ENCODE measurements at places on chromosomes 1 and 21.
A peak's percentile ranks its signal among the peaks of the same experiment; 100 is the strongest.

GRCh38 chr1:228273720-228274451 lies 66.0 kb downstream of the OBSCN start:
- DNase-seq: no peak

DNA sequence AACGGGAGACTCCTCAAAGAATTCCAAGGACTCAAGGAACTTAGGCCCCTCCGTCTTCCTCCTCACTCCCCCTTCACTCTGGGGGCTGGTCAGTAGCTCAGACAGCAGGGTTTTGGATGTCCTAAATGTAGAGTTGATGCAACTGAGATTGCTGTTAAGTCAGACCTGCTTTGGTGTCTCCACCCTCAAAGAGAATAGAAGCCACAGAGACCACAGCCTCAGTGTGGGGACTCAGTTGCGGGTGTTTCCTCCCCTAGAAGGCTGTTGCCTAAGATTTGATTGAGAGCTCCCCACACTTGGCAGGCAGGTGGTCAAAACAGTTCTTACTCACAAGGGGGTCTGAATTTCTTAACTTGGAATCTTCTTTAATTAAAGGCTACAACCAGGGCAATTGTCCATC lies 7.6 kb downstream of the MAN1C1 start:
- peak; percentile 67 for DNase-seq

DNA sequence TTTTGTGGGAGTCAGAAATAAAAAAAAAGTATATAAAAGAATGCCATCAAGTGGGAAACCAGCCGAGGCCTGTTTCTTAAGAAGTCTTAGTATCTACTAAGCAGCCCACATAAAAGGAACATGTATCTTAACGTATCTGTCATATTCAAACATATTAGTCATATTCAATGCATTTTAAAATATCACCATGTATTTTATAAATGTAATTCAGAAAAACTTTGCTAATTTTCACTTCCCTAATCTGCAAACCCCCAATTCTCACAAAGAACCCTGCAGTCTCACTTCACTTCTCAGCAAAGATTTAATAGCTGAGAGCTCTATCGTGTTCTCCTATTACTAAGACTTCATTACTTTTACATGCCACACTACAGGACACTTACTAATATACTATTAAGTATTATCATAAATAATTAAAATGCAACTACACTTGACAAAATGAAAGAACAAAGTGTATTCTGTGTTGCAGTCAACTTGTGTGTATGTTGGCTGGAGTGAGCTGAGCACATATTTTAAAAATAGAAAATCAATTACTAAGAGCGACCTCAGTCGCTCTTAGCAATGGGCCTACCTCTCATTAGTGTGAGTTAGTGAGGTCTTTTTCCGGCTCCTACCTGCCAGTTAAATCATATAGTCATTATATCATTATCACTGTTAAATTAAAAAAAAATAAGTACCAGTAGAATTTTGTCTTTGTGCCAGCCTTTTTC lies 484.3 kb downstream of the LMO4 start:
- DNase-seq: no peak

DNA sequence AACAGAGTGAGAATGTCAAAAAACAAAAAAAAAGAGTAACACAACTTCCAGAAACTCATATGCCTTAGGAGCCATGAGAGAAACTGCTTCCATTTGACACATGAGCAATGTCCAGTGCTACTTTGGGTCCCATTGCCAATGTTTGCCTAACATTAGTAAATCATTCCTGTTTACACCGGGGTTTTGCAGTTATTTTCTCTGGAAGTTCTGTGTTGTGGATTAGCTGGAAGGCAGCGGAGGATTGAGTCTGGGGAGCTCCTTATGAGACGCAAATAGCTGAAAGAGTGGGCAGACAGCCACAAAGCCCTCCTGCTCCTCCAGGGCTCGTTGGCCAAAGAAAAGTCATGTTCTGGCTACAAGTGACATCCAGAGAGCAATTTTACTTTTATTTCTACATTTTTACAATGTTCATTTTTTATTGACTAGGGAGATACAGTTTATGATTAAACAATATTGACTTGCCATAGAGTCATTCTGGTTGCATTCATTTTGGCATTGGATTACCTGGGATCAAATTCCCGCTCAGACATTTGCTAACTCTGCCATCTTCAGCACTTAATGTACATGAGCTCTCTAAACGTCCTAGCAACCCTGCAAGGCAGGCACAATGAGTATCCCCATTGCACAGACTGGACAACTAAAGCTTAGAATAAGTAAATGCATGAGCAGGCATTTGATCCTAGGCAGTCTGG lies 66.4 kb upstream of the GALNT2 start:
- no peak for DNase-seq

GRCh38 chr1:184622136-184622823 lies 132.4 kb downstream of the EDEM3 start:
- DNase-seq: no peak

DNA sequence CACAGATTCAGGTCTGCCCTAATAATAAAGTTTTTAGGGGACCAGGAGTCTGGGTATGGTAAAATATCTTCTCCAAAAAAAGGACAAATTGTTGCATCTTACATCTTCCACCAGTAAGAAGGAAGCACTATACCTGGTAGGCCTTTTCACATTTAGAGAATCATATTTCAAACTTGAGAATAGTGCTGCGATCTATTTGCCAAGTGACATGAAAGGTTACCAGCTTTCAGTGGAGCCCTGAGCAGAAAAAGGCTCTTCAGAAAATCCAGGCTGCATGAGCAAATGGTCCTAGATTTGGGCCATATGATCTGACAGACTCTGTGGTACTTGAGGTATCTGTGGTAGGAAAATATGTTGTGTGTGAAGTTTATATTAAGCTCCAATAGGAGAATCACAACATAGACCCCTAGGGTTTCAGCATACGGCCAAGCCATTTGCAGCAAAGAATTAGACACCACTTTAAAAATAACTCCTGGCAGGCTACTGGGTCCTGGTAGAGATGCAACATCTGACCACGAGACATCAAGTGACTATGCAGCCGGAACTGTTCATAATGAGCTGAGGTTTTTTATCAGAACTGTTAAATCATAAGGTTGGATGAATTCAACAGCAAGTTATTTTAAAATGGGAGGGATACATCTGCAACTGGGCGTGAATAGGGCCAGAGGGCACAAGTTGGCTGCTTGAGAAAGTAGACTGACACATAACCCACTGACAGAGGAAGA lies 38.6 kb upstream of the CCDC190 start:
- no peak for DNase-seq

DNA sequence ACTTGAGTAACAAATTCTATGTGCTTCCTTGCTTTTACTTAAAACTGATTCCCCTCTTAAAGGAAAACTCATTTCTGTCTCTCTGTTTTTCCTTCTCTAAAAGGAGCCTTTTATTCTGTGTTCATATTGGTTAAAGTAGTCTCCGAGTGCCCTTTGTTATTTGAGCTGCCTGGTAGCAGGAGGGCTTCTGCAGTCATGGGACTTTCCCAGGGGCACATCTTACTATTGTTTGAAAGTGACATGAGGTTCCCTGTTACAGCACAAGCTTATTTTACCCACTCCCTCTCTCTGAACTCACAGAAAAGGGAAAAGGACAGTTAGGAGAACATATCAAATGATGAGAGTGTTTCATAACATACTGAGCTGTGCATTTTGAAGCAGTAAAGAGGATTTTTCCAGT lies 58.1 kb upstream of the ANGPTL1 start:
- no peak for DNase-seq

DNA sequence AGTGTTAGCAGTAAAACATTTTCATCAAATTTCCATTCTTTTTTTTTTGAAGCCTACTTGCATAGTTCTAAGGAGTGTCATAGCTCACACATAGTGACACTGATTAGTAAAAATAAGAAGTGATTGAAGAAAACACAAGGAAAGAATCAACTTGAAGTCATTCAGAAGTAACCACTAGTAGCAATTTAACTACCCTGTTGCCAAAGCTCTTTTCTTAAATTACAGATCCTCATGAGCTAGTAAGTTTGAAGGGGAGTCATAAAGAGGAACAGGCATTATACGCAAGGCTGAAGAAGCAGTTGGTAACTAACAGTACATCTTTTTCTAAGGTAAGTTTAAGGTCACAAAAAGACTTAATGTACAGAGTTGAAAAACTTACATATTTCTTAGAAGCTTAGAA lies 332.2 kb downstream of the CHRM3 start:
- DNase-seq: no peak

GRCh38 chr1:103074224-103074623 lies 34.1 kb downstream of the COL11A1 start:
- no peak for DNase-seq

DNA sequence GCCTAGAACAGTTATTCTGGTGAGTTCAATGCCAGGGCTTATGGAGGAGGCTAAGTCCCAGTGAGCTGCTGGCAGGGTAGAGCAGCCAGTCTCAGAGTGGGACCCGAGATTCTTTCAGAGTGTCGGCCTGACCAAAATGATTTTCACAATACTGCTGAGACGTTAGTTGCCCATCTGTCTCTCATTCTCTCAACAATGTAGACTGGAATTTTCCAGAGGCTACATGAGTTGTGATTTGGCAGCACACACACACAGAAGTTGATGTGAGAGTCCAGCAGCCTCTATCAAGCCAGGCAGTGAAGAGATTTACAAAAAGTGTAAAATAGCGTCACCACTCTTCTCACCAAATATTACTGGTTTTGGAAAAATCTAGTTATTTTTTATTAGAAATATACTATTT lies 21.7 kb downstream of the CACNA1S start:
- DNase-seq: no peak

DNA sequence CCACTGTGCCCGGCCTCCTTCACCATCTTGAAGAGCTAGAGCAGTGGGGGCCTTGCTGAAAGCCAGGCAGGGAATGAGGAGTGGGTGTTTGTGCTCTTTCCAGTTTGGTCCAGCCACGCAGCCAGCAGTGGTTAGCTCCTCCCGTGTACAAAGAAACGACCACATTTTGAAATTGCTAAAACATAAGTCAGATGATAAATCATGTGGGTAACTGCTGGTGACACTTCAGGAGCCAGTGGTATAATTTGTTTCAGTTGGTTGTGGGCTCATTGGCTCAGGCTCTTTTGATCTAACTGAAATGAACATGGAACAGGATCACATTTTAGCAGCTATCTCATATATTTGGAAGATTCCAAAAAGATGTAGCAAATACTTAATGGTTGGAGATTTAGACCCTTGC lies 87.6 kb downstream of the MTR start:
- no peak for DNase-seq

GRCh38 chr1:243507001-243507671 lies 251.3 kb downstream of the SDCCAG8 start:
- DNase-seq: no peak

DNA sequence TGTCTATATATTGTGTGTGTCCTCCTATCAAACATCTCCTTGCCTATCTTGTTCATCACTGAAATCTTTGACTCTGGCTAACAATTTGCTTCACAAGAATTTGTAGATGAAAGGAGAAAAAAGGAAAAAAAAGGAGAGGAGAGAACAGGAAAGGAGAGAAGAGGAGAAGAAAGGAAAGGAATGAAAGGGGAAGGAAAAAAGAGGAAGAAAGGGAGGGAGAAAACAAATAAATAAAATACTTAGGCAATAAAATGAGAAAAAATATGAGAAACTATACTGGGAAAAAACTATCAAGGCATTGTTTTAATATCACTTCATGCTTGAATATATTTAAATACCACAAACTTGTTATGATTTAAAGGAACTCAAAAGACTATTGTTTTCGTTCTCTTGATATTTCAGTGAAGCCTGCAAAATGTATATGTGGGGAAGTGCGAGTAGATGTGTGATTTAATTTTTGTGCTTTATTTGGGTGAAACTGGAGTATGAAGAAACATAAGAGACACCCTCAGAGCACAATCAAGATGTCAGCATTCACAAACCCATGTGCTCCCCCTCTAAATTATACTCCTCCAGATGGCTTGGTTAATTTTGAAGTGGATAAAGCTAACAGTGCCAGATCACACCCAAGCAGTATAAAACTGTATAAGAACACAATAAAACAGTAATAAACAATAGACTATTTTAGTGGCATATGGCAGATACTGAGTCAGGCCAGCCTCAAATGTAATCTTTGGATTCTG lies 205.7 kb upstream of the SAMSN1 start:
- DNase-seq: no peak

DNA sequence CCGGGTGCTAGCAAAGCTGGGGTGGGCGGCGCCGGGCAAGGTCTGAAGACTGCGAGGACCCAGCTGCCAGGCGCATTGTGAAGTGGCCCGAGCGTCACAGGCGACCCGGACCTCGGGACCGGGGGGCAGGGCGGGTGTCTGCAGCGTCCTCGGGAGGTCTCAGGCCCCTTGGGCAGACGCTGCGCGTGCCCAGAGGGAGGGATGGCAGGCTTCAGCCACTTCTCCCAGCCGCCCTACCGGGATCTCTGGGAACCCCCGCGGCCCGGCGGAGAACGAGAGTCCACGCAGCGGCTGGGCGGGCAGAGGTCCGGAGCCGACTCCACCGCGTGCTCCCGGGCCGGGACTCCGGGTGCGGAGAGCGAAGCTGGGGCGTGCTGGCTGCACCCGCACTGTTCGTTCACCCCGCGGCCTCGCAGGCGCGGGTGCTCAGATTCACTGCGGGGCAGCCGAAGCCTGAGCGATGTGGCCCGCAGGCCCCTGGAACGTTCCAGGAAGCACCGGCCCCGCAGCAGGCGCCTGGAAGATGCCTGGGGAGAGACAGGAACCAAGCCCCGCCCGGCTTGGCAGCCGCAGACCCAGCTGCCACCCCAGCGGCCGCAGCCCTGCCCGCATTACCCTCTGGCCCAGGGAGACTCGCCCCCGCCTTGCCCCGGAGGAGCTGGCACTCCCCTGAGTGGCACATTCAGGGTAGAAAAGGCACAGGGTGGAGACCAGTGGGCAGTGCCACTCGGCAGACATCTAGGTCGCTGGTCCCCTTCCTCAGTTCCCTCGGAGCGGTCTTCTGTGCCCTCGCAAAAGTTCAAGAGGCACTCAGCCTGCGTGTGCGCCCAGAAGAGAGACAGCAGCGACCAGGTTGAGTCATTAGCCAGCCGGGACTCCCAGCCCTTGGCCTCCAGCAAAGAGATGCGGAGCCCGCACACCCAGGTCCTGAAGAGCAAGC lies at the start of gene CCDC185:
Gene CCDC185, plus strand, starts transcription at position 141 of the 940 bp plus-strand sequence. Its CDS starts 61 bp downstream, at position 202.
- no peak for DNase-seq

DNA sequence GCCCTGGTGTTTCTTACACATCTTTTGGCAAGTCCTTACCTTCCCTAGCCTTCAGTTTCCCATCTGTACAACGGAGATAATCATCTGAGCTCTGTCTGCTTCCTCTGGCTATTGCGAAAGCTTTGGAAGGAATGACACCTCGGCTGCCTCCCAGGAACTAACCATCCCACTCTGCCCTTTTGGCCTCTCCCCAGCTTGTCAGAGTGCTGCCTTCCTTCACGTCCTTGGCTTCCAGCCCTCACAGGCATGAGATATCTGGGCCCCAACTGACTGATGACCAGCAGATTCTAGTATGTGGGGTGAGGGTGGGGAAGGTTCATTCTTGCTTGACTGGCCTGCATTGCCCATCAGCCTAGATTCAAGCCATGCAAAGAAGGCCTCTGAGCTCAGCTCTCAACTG lies 253.1 kb upstream of the FGGY start:
- DNase-seq: no peak

GRCh38 chr1:185315445-185316071 lies 1.5 kb downstream of the IVNS1ABP start:
- DNase-seq: no peak

GRCh38 chr1:211895126-211895759 lies 64.7 kb upstream of the LPGAT1 start:
- no peak for DNase-seq

GRCh38 chr21:38797470-38797869 lies 8.3 kb upstream of the ETS2 start:
- no peak for DNase-seq

Measured in activated naive CD4-positive, alpha-beta T cell treated with anti-CD3 and anti-CD28 coated beads, Interleukin-2, amount 10 ng/mL, durations not matched to agents 7 days and 5 days (primary cell).